ENCODE measurements at places on chromosomes 2 and 18.

GRCh38 chr2:72974436-72974754 is 57.1 kb downstream of the EMX1 start:
- no peak for DNase-seq

GRCh38 chr2:8198766-8199382 is 483.0 kb upstream of the ID2 start:
- DNase-seq: no peak

DNA sequence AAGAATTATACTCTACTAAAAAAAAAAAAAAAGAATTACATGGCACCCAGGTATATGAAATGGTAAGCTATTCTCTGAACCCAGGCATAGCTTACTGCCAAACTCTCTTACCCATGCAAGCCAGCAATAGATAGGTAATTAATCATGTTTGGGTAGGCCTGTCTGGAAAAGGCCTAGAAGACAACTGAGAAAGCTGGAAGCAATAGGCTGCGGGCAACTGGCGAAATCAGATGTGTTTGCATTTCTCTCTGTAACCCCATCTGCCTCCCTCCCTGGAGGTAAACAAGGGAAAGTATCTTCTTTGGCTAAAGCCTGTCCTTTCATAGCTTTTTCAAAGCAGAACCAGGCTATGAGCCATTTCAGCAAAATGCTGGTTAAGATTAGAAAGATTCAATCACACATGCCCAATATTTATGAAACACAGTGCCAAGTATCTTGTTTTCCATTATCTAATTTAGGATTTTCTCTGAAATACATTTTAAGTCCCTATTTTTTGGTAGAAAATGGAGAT is 934.8 kb upstream of the DDX18 start:
- no peak for DNase-seq

GRCh38 chr2:67290451-67291290 is 106.5 kb upstream of the ETAA1 start:
- DNase-seq: no peak

- DNase-seq: peak; percentile 39
These were observed 88.7 kb upstream of the ATL2 start for GRCh38 chr2:38465789-38466127.

GRCh38 chr2:98065808-98066207 is 21.2 kb upstream of the VWA3B start:
- no peak for DNase-seq
